OCI-M1 (cell line): ENCODE measurements at places on chromosomes 13 and 19.

DNA sequence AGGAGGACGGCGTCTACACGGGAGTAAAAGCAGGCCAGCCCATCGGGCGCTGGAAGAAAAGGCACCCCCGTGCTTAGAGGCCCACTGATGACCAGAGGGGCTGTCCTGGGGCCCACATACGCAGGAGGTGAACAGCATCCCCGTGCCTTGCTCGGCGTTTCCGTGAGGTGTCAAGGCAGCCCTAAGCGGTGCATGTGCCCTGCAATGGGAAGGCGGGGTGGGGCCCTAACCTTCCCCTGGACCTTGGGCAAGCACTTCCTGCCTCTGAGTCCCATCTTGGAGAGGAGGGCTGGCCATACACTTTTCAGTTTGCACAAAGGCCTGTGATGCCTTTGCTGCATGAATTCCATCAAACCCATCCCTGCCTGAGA, 47.8 kb upstream of the ATP11A start:
- DNase-seq = no peak

GRCh38 chr19:47106821-47107201, 6.8 kb downstream of the ZC3H4 start:
- no peak for DNase-seq

- DNase-seq = no peak
Observed at GRCh38 chr19:57682226-57682766, 519 bp downstream of the ZNF551 start.

DNA sequence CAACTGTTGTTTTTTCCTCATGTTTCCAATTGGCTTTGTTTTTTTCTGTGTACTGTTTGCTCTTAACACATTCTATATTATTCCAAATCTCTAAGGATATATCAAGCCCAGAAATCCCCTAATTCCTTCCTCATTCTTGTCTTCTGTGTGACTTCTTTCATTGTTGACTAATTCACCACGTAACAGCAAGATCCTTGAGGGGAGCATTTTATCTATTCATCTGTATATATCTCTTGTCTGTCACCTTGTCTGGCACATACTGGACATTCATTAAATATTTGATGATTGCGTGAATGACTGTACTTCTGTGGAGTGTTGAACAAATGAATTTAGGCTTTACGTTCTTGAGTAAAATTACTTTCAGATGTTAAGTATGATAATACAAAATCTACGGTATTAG, 44.8 kb upstream of the OLFM4 start:
- DNase-seq = no peak

GRCh38 chr19:13329766-13330165, 176.5 kb downstream of the CACNA1A start:
- no peak for DNase-seq

- DNase-seq = no peak
Observed at GRCh38 chr19:3945838-3946237, 13.0 kb downstream of the NMRK2 start.

GRCh38 chr19:10736916-10737551, 19.2 kb downstream of the DNM2 start:
- peak; percentile 42 for DNase-seq

- no peak for DNase-seq
Observed at GRCh38 chr13:113451951-113452421, 1.3 kb downstream of the ADPRHL1 start.

DNA sequence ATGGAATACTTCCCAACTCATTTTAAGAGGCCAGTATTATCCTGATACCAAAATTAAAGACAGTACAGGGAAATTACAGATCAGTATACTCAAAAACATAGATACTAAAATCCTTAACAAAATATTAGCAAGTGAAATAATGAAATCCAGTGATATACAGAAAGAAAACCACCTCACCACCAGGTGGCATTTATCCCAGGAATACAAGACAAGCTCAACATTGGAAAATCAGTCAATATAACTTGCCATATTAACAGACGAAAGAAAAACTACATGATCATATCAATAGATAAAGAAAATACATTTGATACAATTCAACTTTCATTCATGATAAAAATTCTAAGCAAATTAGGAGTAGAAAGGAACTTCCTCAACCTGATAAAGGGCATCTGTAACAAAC, 6.7 kb upstream of the GNA15 start:
- peak; percentile 63 for DNase-seq

GRCh38 chr13:45873491-45874325, 22.2 kb upstream of the SIAH3 start:
- no peak for DNase-seq

- no peak for DNase-seq
Observed at GRCh38 chr13:109584844-109585361, 201.5 kb downstream of the IRS2 start.

- DNase-seq = no peak
Observed at GRCh38 chr19:35752746-35753350, 4.0 kb downstream of the HSPB6 start.

DNA sequence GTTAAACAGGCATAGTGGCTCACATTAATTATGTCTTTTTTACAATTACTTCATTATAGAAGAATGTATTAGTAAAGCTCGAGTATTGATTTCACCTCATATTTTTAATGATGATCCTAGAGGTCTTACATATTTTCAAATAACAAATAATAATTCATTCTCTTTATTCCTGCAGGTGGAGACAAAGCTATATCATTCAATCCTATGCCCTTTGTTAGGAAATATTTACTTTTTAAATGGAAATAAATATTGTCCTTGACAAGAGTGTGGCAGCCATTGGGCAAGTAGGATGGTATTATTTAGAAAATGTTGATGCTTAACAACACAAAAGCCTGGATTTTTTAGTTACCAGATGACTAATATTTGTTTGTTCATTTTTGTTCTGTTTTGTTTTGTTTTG, 127.6 kb downstream of the COG6 start:
- DNase-seq = peak; percentile 19

DNA sequence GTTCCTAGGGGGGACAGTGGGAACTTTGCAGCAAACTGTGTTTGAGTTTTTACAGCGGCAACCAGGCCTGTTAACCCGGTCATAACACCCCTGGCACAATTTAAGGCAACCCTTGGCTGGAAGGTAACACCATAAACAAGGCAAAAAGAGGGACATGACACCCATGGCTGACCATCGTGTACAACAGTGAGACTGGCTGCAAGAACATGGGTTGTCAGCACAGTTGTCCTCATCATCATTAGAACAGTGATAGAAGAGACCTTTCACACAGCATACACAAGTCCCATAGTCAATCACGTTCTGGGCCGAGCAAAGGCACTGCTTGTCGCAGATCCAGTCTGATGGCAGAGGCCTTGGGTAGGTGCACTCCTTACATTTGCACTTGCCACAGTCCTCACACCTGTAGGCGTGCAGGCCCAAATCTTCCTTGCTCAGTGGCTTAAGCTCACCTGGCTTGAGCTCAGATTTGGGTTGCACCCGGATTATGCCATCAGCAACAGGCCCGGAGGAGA, 4.1 kb downstream of the SPRY2 start:
- no peak for DNase-seq

GRCh38 chr19:12796146-12797071, 5.1 kb downstream of the JUNB start:
- peak; percentile 83 for DNase-seq

DNA sequence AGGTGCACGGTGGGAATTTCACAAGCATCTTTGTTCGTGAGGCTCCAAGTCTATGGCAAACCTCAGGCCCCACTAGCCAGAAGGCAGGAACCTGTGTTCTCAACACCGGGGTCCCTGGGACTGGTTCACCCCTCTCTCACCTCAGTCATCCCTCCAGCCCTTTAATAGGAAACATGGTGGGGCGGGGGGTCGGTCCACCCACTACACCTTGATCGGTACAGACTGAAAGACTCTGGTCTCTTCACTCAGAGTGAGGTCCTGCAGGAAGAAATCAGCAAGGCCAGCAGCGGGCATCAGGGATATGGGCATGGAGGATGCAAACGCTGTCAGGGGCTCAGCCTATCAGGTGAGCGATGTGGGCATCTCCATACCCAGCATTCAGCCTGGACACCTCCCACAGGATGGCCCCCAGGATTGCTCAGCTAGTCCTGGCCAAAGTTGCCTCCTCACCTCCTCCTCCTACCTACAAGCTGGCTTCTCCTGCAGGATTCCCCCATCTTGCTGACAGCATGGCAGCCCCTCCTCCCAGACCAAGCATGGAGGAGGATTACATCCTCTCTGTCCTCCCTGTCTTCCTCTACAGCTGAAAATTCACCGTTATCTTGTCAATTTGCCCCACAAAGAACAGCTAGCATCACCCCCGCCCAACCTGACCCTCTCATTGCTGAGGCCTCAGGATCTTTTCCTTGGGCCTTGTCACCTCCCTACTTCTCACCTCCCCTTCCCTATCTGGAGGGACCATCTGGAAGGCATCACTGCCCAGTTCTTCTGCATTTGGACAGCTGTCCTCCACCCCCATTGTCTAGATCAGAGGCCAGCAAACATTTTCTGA, 37.3 kb upstream of the CD33 start:
- peak; percentile 79 for DNase-seq

DNA sequence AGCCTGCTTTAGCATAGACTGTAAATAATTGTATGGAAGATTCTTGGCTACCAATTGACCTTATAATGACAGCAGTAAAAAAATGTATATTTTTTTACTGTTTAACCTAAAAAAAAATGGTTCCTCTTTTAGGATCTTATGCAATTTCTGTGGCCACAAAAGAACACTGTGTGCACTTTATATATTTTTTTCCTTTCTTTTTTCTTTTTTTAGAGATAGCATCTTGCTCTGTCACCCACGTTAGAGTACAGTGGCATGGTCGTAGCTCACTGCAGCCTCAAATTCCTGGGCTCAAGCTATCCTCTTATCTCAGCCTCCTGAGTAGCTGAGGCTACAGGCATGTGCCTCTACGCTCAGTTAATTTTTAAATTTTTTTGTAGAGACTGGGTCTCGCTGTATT, 6.1 kb downstream of the FLT3 start:
- DNase-seq = peak; percentile 81

- DNase-seq = no peak
Observed at GRCh38 chr19:42407816-42408175, 17.7 kb upstream of the CNFN start.

GRCh38 chr13:110244071-110244830, 62.7 kb downstream of the COL4A1 start:
- no peak for DNase-seq

- DNase-seq = peak; percentile 50
Observed at GRCh38 chr13:39957868-39958677, 302.6 kb downstream of the COG6 start.

DNA sequence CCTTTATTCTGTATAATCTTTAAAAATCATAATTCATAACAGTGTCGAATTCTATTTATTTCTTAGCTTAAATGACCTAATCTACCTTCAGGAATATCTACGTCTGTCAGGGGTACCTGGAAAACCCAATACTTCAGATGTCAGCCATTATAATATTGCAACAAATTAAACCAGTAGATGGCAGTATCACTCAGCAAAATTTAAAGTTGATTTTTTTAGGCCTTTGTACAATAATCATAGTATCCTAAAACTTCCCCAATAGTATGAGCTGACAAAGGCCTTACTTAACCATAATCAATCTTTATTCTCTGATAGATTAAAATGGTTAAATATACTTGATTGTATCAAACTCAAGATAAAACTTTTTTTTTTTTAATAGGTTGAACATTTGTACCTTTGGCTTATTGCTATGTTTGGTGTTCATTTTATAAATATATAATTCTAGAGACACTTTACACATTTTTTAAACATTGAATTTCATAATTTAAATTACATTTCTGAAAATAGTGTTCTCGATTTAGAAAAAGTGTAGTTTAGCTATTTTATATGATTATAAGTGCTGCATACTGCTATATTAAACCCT, 830.2 kb upstream of the SPRY2 start:
- DNase-seq = peak; percentile 69

- no peak for DNase-seq
Observed at GRCh38 chr13:77213644-77214043, 113.2 kb downstream of the MYCBP2 start.

DNA sequence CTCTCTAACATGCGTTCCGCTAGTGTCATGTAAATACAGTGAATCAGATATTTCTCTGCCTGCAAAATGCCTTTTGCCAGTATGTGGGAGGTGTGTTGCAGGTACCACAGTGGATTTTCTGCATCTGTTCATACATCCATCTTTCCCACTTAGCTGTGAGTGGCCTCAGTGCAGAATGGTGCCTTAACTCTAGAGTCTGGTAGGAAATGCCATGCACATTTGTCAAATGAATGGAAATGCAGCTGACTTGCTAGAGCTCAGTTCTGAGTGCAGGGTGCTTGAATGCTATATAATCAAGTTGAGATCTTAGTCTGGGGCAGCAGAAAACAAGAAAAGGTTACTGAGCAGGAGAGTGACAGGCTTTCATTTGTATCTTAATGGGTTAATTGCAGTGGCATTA, 68.2 kb downstream of the LRCH1 start:
- no peak for DNase-seq

- no peak for DNase-seq
Observed at GRCh38 chr13:114258589-114258988, 22.8 kb upstream of the UPF3A start.

DNA sequence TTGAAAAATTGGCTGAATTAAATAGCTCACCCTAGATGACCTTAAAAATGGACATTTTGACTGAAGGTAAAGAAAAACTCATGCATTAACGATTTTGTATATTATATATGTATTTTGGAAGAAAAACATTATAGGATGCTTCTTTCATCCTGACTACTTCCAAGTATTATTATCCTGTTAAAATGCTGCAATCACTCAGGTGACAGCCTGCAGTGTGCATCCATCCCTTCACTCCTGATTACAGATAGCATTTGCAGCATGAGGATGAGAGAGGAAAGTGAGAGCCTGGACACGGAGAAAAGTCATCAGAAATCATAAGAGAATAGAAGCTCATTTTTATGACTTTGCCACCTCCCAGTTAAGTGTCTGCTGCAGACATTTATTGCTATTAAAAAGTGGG, 1055.6 kb downstream of the PCDH17 start:
- no peak for DNase-seq

- DNase-seq = no peak
Observed at GRCh38 chr13:39149896-39150295, 111.6 kb downstream of the NHLRC3 start.

DNA sequence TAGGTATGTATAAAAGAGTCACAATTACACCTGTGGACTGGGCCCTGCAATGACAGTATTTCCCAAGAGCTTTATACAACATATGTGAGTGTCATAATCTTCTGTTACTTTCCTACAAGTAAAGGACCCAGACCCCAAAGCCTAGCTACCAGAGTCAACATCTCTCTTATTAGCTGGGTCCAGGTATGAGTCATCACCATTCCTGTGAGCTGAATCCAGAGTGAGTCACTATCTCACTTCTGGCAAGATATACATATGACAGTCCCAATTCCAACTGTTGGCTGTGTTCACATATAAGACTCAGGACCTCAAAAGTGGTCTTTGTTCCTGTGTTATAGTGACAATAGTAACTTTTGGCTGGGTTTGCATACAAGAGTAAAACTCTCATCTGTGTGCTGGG, 46.7 kb downstream of the ZNF729 start:
- peak; percentile 1 for DNase-seq
